ENCODE measurements at places on chromosomes 12 and 14.

DNA sequence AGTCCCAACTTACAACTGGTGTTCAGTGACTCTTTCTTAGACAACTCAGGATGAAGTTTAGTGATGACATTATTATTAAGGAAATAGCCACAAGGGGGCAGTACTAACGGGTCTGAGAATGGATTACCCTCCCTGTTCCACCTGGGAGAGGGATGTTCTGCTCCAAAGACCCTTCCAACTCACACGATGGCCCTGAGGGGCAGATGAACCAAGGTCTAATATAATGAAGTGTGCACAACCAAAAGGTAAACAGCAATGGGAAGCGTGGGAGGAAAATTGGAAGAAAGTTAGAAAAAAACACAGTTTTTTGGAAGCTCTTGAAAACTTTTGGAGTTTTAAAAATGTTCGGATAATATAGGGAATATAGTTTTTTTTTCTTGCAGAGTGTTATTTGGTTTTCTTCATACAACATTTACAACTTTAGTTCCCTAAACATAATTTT, 24.0 kb downstream of the FGF6 start:
- DNase-seq: no peak

GRCh38 chr14:76123426-76124225, 28.1 kb upstream of the GPATCH2L start:
- DNase-seq: no peak

DNA sequence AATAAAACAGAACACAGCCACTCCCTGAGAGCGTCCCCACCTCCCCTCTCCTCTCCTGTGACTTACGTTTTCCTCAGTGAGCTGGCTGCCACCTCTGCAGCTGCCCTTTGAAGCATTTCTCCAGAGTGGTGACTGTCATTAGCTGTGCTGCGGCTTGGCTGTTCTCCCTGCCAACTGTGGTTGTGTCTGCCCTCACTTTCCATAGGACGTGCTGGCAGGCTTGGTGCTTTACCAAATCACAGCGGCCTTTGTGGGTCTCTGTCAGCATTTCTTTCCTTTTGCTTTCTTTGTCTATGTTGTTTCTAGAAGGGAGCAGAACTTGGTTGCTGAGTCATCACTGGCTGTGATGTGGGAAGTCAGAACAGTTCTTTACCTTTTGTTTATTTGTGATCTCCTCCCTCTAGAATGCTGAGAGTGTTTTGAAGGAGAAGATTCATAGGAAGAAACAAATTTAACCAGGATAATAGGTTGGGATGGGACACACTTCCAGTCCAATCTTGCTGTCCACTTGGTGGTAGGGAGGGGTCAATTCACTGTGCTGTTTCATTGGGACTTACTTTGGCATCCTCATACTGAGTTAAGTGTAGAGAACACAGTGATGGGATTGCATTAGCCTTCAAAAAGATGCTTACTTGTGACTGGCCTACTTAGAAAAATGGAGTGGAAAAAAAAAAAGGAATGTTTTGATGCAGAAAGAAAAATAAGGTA, 88.2 kb downstream of the TMX1 start:
- DNase-seq: peak; percentile 28

DNA sequence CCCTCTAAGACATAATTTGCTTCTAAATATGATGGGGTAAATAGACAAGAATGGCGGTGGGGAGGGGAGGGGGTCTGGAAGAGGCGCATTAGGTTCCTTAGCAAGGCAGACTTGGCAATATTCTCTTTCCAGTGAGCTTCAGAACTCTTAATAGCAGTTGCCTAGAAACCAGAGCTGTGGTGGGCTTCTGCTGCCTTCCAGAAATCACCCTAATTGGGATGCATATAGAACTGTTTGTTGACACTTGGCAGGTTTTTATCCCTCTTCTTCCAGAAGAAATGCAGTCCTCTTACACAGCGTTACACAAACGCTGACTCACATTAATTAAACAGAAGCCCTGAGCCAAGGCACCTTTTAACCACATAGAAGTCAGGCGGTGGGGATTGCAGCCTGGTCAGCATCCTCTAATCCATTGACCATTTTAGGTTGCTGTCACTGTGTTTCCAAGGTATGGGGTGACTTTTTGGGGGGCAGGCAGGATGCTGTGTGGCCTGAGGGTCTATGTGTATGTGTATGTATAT, 114.1 kb downstream of the CCDC60 start:
- DNase-seq: peak; percentile 75

DNA sequence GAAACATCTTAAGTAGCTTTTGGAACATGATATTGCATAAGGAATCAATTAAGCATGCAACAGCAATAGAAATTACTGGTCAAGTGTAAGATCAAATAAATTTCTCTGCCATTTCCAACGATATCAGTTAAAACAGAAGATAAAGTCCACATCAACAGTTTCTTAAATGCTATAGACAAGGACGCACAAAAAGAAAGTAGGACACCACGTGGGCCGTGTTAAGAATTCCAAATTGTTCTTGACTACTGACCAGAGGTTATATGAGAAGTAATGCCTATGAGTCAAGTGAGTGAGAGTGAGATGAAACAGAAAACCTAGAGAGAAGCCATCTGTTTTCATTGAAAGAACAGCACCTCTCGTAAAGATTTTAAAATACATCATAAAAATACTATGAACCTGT, 318.2 kb downstream of the TMEM117 start:
- DNase-seq: no peak

- DNase-seq: no peak
Observed at GRCh38 chr14:74511966-74512830, 18.6 kb downstream of the ISCA2 start.

Data from brain (organoid and tissue), 16 donors.